ENCODE measurements at places on chromosomes 3 and 15. TPM values are rescaled to one million over a fixed set of nuclear protein-coding genes. Genes with fewer than 3 reads are reported as not detected.

The ALDH1A3 gene
- total RNA-seq, result 73.7 TPM

GRCh38 chr3:3307491-3307890 lies 128.0 kb upstream of the CRBN start:
- H3K36me3 ChIP-seq, result no peaks in the 10 kb centered on the region
- no peak overlapping the region for H3K27ac ChIP-seq
- H3K4me3 ChIP-seq, result no peak overlapping the region

DNA sequence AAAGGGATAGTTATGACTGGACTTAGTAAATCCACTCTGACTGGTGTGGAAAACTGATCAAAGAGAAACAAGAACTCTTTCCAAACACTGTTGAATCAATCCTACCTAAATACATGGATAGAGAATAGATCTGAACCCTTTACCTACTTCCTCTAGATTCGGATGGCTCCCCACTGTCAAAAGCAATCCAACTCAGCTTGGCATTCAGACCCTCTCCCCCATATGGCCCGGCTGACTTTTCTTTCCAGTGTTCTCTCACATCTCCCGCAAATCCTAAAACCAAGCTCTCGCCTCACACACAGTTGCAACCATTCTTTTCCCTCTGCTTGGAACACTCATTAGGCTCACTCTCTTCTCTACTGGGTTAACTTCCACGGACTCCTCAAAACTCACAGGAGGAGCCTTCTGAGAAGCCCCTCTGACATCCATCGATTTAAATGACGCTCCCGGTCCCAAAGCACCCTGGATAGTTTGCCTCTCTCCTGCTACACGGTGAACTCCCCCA lies 639 bp downstream of the SPICE1 start:
- H3K4me1 ChIP-seq, result no peaks in the 10 kb centered on the region
- H3K4me3 ChIP-seq, result peak overlapping the region; percentile 91
- H3K36me3 ChIP-seq, result no peaks in the 10 kb centered on the region
- H3K27ac ChIP-seq, result peak overlapping the region; percentile 88
- DNase-seq, result no peak
- H3K27me3 ChIP-seq, result no peaks in the 10 kb centered on the region

- H3K4me3 ChIP-seq, result no peak overlapping the region
- no peak for DNase-seq
- no peaks in the 10 kb centered on the region for H3K4me1 ChIP-seq
- H3K27ac ChIP-seq, result no peak overlapping the region
Measured at GRCh38 chr15:45884289-45884688, 249.5 kb downstream of the SQOR start.

DNA sequence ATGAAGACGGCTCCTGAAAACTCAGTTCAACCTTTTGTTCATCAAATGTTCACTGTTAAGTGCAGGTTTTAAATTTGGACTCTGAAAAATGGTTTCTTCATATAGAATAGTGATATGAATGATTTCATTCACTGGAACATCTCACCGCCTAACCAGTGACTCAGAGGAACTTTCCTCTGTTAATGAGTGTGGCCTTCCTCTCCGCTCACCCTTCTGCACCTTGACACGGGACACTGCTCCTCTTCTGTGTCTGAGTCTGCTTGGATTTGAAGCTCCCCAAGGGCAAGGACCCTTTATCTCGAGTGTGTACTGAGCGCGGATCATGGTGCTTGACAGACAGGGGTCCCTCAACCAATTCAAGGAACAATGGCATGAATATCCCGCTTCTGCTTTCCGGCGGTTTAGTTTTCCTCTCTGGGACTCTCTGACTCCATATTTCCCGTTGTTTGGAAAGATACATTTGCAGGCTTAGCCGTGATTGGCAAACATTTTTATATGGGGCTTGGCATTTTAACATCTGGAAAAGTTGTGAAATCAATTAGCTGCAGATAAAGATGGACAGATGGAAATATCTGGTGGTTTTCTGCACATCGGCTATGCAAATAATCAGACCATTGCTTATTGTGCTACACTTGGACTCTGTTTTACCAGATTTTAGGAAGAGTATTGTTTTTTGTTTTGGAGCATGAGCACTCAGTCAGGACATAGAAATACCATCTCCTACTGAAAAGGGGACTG lies 20.9 kb downstream of the KBTBD8 start:
- no peak overlapping the region for H3K27ac ChIP-seq
- peaks cover 2% of the 10 kb centered on the region for H3K27me3 ChIP-seq
- no peaks in the 10 kb centered on the region for H3K4me1 ChIP-seq
- no peaks in the 10 kb centered on the region for H3K36me3 ChIP-seq
- no peak for DNase-seq

DNA sequence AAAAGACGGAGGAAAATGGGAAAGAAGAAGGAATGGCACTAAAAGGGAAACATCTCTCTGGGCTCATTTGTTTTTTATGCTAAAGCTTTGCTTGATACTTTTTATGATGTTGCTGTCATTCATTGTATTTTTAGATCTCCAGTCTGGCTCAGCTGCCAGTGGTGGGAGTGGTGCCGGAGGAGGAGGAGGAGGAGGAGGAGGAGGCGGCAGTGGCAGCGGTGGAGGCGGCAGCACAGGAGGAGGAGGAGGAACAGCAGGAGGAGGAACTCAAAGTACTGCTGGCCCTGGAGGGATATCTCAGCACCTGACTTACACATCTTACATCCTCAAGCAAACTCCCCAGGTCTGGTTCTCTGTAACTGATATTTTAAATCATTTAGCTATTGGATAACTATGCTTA lies 49.6 kb downstream of the MAP6D1 start:
- no peaks in the 10 kb centered on the region for H3K4me1 ChIP-seq
- H3K4me3 ChIP-seq, result no peak overlapping the region
- peaks cover 7% of the 10 kb centered on the region for H3K36me3 ChIP-seq
- no peak for DNase-seq
- no peak overlapping the region for H3K27ac ChIP-seq

The FBXW12 gene
- total RNA-seq, result not detected

- H3K27ac ChIP-seq, result no peak overlapping the region
- H3K4me3 ChIP-seq, result no peak overlapping the region
- no peaks in the 10 kb centered on the region for H3K27me3 ChIP-seq
- H3K36me3 ChIP-seq, result no peaks in the 10 kb centered on the region
- H3K4me1 ChIP-seq, result no peaks in the 10 kb centered on the region
Measured at GRCh38 chr3:15286022-15286421, 46.4 kb downstream of the SH3BP5 start.

- no peaks in the 10 kb centered on the region for H3K4me1 ChIP-seq
- no peak overlapping the region for H3K4me3 ChIP-seq
- no peaks in the 10 kb centered on the region for H3K27me3 ChIP-seq
- no peak overlapping the region for H3K27ac ChIP-seq
Measured at GRCh38 chr3:31522152-31522551, 10.6 kb upstream of the STT3B start.

DNA sequence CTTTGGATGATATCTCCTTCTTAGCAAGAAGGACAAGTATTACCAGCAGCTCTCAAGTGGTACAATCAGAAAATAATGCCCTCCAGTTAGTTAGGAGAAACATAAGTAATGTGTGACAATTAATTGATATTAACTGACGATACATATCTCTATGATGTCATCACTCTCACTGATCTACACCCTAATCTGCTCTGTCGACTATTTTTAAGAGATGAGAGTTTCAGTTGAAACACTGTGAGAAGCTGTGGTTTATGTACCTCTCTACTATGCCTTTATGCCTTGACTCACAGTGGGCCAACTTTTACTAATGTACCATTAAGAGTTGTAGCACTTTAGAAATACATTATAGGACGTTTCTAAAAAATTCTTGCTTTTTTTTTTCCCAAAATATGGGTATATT lies 8.6 kb downstream of the CEP152 start:
- H3K27ac ChIP-seq, result no peak overlapping the region
- H3K4me3 ChIP-seq, result no peak overlapping the region
- peaks cover 10% of the 10 kb centered on the region for H3K4me1 ChIP-seq
- no peak for DNase-seq
- H3K36me3 ChIP-seq, result no peaks in the 10 kb centered on the region

The EEF1AKMT4 gene
- 2.3 TPM for total RNA-seq

- H3K27ac ChIP-seq, result peak overlapping the region; percentile 63
- H3K4me3 ChIP-seq, result peak overlapping the region; percentile 74
- no peaks in the 10 kb centered on the region for H3K36me3 ChIP-seq
- H3K4me1 ChIP-seq, result no peaks in the 10 kb centered on the region
Measured at GRCh38 chr15:60591496-60592370, 112.8 kb upstream of the ICE2 start.

DNA sequence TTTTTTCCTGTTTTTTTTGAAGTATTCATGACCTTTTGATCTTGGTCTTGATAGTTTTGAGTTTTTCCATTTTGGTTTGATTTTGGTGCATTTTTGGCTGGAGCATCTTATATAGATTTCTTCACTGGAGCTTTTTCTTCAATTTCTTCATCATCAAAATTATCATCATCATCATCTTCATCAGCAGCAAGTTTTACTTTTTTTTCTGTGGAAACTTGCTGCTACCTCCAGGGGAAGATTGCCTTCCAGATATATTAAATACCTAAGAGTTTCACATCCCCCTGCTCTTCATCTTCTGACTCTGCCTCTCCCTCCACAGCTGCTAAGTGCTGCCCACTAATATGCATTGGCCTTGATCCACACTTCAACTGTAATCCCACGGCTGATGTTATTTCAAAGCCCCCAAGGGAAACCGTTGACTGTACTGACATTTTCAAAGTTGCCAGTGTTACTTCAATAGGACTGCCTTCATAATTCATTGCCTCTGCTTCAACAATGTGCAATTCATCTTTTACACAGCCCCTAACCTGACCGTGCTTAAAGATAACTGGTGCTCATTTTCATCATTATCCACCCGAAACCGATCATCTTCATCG lies 151.7 kb downstream of the NR1D2 start:
- H3K4me3 ChIP-seq, result no peak overlapping the region
- H3K27me3 ChIP-seq, result no peaks in the 10 kb centered on the region
- peaks cover 3% of the 10 kb centered on the region for H3K4me1 ChIP-seq
- DNase-seq, result no peak

The THAP10 gene
- total RNA-seq, result 2.3 TPM

The ST3GAL6 gene
- total RNA-seq, result 2.6 TPM

DNA sequence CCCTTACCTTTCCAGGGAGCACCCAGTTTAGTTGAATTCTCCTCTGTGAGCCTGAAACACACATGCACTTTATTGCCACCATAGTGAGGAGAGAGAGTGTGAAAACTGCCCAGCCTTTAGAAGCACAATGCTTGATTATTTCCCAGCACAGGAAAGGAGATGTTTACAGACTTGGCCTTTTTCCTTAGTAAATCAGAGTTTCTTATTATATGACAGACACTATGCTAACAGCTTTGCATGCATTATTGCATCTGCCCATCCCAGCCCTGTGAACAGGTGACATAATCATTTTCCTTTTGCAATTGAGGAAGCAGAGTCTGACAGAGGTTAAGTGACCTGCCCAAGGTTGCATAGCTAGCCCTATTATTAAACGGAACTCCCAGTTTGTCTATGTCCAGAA lies 36.5 kb downstream of the CAPN3 start:
- no peak overlapping the region for H3K27ac ChIP-seq
- no peaks in the 10 kb centered on the region for H3K36me3 ChIP-seq
- no peaks in the 10 kb centered on the region for H3K27me3 ChIP-seq
- H3K4me1 ChIP-seq, result no peaks in the 10 kb centered on the region
- no peak for DNase-seq
- no peak overlapping the region for H3K4me3 ChIP-seq

All from fibroblast of lung (primary cell).